ENCODE measurements at places on chromosomes 3 and 15. TPM values are rescaled to one million over a fixed set of nuclear protein-coding genes. Genes with fewer than 3 reads are reported as not detected.

The SV2B gene
- 0.05 TPM for total RNA-seq

The KLHL6 gene
- not detected for total RNA-seq

The CTXN2 gene
- total RNA-seq, result 0.05 TPM

The IFT57 gene
- total RNA-seq, result 41.5 TPM

The PDZRN3 gene
- not detected for total RNA-seq

The RAP2B gene
- 8.1 TPM for total RNA-seq

The CFAP91 gene
- total RNA-seq, result 0.40 TPM

The GOLGA8J gene
- total RNA-seq, result 0.06 TPM
